ENCODE measurements at places on chromosomes 5 and 9.
A peak's percentile ranks its signal among the peaks of the same experiment; 100 is the strongest.

DNA sequence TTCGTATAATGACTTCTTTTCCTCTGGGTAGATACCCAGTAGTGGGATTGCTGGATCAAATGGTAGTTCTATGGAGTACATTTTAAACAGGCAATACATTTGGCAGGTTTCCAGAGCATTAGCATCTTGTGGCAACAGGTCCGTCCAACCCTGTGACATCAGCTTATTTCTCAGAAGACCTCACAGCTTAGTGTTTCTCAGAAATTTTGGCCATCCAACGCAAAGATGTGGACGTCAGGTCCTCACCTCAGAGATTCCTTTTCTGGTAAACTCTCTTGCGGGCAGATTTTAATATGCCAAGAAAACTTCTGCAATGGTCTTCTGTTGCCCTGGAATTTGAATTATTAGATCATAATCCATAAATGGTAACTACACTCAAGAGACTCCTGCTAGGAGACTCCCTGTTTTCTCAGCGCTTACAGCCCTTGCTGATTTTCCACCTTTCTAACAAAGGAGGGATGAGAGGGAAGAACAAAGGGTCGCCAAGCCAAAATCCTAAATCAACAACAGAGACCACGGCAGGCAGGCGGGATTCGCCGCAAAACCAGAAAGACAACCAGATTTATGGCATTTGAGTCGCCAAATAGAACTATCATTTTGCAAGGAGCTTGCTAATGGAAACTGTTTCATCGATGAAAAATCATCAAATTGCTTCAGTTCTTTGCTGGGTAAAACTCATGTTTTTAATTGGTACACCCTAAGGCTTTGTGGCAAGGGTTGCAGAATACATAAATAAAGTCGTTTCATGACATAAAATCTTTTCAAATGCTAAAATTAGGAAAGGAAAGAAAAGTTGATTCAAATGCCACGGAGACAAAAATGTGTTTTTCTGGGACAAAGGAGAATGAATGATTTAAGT lies 34.1 kb upstream of the PLPP1 start:
- no peak for DNase-seq

DNA sequence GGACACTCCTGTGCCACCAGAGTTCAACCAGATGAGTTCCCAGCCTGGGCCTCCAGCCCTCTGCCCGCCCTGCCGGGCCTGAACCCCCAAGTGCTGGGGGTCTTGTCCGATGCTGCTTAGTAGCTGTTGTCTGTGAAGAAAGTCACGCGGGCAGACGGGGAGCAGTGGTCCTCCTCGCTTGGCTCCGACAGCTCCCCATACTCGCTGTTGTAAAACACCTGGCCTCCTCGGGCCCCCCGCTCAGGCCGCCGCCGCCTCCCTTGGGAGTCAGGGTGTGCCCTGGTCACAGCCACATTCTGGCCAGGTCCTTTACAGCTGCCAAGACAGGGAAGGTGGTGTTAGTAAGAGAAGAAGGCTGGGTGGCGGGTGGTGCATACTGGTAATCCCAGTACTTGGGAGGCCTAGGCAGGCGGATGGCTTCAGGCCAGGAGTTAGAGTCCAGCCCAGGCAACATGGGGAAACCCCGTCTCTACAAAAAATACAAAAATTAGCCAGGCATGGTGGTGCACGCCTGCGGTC lies 11.8 kb upstream of the SCGB3A1 start:
- no peak for DNase-seq

- DNase-seq, result no peak
These were observed 19.1 kb downstream of the PHF2 start for GRCh38 chr9:93595461-93595860.

GRCh38 chr9:88725300-88726019 lies 190.5 kb downstream of the NXNL2 start:
- no peak for DNase-seq

DNA sequence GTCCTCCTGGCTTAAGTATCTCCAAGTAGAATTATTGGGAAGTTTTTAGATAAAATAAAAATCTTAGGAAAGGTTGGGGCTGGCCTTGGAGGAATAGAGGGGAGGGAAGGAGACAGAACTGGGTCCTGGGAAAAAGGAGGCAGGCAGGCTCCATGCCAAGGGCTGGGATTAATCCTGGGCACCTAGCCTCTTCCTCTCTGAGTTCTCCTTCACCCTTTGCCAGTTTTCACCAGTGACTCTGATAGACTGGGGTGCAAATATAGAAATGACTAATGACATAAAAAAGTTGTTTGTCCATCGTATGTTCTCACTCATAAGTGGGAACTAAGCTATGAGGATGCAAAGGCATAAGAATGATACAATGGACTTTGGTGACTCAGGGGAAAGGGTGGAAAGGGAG lies 81.9 kb downstream of the RMI1 start:
- no peak for DNase-seq

- DNase-seq, result no peak
These were observed 750.0 kb upstream of the ZNF608 start for GRCh38 chr5:125496393-125496792.

DNA sequence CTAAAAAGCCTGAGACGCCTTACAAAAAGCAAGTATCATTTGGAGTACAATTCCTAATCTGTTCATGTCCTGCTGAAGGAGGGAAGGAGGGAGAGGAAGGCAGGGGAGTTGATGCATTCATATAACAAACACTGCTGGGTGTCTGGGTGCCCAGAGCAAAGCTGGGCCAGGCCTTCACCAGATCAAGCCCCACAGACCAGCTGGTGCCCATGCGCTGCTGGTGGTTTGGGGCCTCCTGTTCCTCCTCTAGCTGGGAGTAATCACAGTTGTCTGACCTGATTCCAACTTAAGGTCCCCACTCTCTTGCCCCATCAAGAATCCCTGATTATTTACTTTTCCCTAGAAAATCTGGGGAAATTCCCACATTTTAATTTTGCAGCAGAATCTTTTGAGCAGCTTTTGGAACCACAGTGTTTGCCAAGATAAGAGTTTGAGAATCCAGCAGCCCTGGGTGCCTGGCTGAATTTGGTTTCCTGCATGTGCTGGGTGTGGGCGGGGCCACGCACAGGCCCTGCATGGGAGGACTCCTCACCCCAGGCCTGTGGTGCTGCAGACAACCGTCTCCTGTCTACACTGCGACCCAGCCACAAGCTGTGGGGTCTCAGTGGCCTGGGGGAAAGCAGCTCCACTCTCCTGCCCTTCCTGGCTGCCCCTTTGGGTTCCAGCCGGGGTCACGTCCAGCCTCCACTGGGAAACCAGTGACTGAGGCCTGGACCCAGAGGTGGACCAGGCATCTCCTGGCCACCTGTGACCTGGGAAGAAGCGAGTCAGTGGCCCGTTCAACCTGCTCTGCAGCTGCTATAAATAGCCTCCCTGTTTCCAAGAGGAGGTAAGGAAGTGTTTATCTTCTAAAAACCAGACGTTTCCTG lies 47.5 kb downstream of the NEURL1B start:
- DNase-seq, result no peak

DNA sequence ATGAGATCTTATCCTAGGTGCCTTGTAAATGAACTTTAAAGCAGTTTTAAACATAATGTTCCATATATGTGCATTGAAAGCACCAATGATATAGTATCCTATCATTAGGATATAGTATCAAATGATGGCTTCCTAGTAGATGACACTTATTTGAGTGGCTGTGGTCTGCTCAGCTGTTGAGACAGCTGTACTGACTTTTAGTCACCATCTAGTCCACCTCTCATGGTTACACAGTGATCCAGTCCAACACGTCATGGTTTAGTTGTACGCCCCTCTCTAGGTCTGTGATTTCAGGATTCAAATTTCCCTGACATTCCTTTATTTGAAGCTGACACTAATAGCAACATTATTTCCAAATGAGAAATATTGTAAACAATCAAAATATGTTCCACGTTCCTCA lies 127.3 kb upstream of the TUT7 start:
- no peak for DNase-seq

DNA sequence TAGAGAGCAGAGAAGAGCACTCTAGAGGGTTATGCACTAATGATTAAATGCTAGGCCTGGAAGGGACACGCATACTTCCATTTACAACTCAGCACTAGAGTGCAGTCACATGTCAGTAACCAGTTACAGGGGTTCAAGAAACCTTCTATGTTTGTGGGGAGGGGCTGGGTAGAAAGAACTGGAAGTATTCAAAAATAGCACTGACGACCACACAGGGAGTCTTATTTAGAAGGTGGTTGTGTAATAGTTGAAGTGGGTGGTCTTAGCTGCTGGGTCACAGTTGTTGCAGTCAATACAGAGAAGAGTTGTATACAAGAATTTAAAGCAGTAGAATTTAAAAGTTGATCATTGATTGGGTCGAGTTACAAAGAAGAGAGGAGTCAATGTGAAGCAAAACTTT lies 15.4 kb downstream of the AOPEP start:
- DNase-seq, result no peak

DNA sequence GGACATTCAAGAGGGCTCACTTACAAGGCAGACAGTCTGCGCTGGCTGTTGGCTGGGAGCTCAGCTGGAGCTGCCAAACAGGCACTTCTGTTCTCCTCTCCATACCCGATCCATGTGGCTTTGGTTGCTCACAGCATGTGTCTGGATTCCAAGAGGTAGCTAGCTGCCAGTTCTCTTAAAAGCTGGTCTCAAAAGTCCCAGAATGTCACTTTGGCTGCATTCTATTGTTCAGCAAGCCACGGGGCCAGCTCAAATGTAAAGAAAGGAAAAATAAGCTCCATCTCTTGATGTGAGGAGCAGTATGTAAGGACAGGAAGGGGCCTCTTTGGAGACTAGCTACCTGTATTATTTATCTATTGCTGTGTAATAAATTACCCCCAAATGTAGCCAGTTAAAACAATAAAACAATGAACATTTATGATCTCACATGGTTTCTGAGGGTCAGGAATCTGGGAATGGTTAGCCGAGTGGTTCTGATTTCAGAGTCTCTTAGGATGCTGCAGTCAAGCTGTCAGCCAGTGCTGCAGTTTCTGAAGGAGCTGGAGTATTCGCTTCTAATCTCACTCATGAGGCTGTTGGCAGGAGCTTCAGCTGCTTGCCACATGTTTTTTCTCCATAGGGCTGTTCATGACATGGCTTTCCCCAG lies 112.7 kb upstream of the CLINT1 start:
- no peak for DNase-seq

GRCh38 chr9:69569738-69570451 lies 102.3 kb downstream of the APBA1 start:
- DNase-seq, result no peak

DNA sequence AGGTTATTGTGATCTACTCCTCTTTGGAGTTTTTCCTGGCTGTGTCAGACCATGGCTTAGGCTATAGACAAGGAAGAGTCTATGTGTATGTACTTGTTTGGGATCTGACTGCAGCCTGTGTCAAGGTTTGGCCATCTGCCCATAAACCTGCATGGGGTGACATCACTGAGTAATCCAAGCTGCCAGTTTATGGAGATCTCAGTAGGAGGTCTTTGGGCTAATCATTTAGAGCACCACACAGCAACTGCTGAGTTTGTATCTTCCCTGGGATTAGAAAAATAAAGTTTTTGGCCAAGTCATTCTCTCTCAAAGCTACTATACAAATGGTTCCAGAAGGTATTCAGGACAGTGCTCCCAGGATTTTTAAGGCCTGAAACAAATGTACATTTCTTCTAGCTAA lies 65.5 kb upstream of the HSPB3 start:
- no peak for DNase-seq

DNA sequence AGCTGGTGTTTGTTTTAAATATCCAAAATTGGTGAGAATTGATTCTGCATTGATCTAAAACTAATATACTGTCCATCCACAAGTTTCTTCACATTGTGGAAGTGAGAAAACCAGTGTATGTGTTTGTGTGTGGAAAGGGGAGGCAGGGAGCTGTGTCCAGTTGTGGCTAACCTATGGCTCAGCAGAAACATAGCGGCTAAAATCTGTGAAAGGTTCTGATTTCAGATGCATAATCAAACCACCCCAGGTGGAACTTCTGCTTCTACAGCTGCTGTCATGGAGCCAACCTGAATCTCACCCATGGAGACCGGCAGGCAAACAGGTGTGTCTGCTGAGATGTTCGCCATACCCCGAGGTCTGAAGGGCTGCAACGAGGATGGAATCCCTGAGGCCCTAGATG lies at the start of gene TAF11L14:
Gene TAF11L14 (plus strand): TSS at position 301 of the 400 bp plus-strand sequence.
- no peak for DNase-seq

DNA sequence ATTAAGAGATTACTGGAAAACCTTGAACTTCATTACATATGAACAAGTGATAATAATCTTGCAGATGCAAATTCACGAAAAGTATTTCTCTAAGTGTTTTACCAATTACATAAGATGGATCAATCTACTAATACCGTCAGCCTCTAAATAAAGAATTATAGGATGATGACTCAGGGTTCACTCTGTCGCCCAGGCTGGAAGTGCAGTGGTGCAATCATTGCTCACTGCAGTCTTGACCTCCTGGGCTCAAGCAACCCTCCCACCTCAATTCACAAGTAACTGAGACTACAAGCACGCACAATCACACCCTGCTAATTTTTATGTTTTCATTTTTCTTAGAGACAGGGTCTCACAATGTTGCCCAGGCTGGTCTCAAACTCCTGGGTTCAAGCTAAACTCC lies 56.1 kb downstream of the CHD1 start:
- peak; percentile 16 for DNase-seq

DNA sequence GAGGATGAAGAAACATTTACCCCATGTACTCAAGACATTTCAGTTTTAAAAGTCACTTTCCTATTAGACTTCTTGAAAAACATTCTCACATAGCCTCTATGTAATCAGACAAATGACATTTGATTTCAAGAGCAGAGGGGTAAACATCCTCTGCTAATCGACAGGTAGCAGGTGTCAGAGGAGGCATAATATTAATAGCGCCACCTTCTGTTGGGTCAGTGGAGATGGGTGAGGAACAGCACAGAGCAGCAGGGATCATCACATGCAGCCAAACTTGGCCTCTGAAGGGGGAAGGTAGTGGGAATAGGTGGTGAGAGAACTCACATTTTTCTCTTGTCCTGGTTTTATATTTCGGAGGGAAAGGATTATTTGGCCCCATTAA lies 3.3 kb upstream of the LSM11 start:
- DNase-seq, result no peak

DNA sequence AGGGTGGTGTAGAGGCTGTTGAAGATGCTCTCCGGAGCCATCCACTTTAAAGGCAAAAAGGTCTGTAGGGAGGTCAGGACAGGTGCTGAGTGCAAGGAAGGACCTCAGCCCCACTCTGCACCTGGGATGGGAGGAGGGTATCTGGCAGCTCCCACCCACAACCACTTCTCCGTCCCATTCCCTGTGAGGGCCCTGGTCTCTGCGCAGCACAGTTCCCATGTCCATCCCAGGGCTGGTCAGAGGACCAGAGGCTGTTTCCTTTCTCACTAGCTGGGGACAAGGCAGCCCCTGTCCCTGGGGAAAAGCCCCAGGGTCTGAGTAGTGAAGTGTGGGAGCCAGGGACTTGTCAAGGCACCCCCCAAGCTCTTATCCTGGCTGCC lies 33.7 kb upstream of the CSF1R start:
- no peak for DNase-seq

GRCh38 chr5:2164586-2164985 lies 281.9 kb upstream of the IRX4 start:
- no peak for DNase-seq
